Brain pericyte (primary cell): ENCODE measurements at places on chromosomes 11 and 22.

DNA sequence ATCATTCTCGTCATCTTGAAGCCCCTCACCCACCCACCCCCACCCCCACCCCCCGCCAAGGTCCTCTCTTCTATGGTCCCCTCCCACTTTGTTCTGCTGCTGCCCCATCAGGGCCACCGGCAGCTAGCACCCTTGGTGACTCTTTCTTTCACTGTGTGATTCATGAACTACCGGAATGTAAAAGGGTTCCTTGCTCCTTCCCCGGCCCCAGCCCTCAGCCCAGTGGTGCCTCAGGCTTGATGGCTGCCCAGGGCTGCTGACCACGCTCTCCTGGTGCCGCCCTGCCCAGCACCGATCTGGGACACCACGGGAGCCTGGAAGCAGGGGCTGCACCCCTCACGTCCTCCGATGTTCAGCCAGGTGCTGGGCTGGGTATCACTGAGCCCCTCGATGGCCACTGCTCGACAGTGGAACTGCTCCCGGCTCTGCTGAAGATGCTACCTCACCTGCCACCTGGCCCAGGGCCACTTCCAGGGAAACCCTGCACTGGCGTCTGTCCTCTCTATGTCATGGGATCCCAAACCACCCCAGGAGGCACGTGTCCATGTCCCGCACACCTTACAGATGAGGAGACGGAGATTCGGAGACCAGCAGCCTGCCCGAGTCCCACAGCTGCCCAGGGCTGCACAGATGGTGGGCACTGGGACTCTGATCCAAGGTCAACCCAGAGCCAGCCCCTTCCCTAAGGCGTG, 39.7 kb downstream of the IGLL5 start:
- no peak for DNase-seq

DNA sequence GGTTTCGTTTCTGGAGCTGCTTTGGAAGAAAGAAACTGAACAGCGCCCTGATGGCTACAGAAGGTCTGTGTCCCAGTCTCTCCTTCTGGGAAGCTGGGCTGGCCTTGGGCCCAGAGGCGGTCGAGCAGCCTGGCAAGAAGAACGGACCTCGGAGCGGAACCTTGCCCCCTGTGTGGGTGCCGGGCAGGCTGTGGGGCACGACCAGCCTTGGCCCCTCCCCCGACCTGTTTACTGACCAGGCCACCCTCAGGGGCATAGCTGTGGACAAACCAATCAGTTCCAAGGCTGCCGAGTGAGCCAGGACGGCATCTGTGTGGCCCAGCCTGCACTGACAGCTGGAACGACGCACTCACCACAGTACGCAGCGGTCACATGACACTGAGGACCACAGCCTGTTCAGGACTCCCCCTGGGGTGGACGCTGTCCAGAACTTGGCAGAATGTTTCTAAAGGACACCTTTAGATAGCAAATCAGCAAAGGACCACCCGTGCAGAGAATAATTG, 7.2 kb downstream of the PIM3 start:
- no peak for DNase-seq

DNA sequence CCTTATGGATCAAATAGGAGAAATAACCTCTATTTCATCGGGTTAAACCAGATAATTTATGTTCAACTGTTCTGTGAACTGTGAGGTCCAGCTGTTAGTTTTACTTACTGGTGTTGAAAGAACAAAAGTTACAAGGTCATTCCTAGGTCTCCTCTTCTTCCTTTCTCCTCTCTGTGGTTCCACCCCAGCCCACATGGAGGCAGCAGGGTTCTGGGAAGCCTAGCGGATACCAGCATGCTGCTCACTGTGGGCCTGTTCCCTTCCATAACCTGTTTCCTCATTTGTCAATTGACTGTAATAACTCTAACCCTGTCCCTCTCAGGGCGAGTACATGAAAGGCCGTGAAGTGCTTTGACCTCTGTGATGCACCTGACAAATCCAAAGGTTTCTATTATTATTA, 27.8 kb downstream of the RELT start:
- DNase-seq, result no peak

- peak; percentile 78 for DNase-seq
Measured at GRCh38 chr22:43263645-43264514, 76.9 kb upstream of the TTLL12 start.

DNA sequence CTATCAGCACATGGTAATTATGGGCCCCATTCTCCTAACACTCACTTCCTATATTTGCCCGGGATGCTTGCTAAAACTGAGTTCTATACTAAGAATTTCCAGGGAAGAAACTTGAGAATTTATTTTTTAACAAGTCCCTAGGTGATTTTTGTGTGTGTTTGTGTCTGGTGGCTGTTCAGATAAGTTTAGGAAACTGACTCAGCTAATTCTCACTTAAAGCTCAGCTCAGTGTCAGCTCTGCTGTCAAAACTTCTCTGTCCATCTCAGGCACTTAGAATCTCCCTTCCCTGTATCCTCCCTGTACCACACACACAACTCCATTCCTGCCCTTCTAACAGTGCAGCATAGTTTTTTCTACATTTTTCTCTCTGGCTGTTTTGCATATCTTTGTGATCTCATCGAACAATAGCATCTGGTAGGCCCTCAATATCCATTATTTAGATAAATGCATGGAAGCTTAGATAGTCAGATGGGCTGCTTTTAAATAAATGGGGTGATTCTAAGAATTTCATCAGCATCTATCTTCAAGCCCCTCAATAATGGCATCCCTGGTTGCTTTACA, 69.3 kb downstream of the PIWIL4 start:
- DNase-seq, result no peak

DNA sequence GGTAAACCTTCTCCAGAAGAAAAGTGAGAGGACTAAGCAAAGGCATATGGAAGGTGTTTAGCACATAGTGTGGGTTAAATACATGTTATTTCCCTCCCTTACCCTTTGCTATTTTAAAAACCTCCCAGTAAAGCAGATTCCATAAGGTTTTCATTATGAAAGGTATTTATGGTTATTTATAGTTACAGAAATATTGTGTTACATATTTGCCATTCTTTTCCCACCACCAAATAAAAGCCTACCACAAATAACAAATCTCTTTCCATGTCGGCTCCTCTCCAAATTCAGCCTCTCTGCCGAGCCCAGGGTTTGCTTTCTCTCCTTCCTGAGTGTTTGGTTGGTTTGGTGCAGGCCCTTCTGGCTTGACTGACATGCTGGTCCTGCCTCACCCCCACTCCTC, 64.4 kb downstream of the INSC start:
- DNase-seq, result no peak

DNA sequence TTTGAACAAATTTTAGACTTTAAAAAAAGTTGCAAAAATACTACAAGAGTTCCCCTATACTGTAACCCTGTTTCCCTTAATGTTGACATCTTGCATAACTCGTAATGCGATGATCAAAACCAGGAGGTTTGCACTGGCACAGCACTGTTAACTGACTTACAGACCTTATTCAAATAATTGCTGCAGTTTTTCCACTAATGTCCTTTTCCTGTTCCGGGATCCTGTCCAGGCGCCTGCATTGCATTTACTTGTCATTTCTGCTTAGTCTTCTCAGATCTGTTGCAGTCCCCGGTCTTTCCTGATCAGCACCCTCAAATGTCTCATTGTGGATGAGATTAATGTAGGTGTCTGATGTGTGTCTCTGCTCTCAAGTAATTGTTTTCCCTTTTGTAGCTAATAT, 32.0 kb downstream of the APLP2 start:
- no peak for DNase-seq

DNA sequence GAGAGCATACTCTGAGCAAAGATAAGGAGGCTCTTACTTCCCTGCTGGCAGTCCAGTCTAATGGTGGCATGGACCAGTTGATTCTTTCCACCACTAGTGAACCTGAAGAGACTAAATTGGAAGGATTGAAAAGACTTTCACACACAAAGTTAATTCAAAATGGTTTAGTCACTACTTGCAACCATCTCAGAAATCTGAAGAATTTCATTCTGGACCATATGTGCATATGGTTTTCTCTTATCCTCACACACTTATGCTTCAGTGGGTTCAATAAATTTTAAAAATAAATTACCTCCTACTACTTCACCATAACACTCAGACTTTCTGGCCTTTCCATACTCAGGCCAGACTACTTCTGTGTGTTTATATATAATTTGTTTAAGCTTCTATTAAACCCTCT, 44.7 kb downstream of the CADM1 start:
- no peak for DNase-seq

DNA sequence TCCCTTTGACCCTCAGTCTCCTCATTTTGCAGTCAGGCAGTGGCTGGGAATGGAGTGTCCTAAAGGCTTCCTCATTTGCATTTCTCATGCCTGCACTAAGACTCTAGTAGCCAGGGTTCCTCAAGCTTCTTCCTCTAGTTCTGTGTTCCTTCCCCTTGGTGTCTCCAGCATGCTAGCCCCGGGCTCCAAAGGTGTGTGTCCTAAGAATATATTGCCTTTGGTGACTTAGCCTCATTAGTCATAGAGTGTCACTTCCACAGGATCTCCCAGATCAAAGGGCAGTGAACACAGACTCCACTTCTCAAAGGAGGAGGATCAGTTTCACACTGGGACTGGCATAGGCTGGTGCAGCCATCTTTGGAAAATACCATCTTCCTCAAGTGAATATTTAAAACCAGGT, 21.4 kb upstream of the ACER3 start:
- DNase-seq, result no peak

- DNase-seq, result peak; percentile 55
Measured at GRCh38 chr22:28711820-28712777, 29.5 kb downstream of the CHEK2 start.

DNA sequence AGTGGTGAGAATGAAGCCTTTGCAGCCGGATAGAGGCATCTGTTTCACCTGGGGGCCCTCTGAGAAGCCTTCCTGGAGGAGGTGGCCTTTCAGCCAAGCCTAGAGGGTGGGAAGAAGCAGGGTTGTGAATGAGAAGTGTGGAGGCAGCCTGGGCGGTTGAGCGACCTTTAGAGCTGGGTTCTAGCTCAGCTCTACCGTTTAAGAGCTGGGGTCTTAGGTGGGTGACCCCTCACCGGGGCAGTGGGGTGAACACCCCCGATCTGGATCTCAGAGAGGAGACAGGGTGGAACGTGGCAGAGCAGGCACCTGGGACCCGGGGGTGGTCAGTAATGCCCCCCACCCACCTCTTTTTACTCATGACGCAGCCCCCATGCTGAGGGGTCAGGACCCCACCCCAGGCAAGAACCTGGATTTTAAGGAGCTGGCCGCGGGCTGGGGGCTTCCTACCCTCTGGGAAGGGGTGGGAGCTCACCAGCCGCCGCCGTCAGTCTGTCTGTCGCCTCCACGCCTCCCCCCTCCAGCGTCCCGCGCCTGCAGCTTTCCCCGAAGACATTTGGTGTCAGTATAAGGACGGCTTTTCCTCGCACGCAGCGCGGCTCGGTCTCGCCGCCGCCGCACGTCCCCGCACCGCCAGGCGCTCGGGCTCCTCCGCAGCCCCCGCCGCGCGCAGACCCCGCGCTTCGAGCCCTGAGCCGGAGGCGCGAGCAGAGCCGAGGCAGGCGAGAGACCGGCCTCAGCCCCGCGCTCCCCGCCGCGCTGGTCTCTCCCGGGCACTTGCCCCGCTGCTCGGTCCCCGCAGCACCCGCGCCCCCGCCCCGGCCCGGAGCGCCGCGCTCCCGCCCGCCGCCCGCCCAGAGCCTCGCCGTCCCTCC, 13.3 kb upstream of the CACNA1I start:
- DNase-seq, result no peak

DNA sequence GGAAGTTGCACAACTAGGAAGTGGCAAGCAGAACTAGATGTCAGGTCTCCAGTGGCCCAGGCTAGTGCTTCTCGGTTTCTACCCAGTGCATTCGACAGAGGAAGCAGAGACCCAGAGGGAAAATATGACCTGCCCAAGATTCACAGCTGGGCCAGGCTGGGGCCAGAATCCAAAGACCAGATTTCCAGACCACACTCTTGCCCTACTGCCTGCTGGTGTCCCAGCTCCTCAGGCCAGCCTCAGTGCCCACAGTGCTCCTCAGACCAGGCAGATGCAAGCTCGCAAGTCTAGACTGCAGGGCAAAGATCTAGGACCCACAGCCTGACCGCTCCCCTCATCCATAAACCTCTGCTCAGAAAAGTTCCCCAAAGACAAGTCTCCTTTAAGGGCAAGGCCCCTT, 262.6 kb downstream of the BUD13 start:
- DNase-seq, result no peak

GRCh38 chr11:76292583-76293188, 86.4 kb upstream of the WNT11 start:
- no peak for DNase-seq

- no peak for DNase-seq
Measured at GRCh38 chr11:102430158-102430836, 22.3 kb downstream of the TMEM123 start.

GRCh38 chr11:44805596-44805995, 78.8 kb downstream of the TSPAN18 start:
- no peak for DNase-seq

- DNase-seq, result no peak
Measured at GRCh38 chr11:2287091-2287490, 14.6 kb downstream of the C11orf21 start.

GRCh38 chr22:34866081-34866480, 199.9 kb upstream of the ISX start:
- no peak for DNase-seq

DNA sequence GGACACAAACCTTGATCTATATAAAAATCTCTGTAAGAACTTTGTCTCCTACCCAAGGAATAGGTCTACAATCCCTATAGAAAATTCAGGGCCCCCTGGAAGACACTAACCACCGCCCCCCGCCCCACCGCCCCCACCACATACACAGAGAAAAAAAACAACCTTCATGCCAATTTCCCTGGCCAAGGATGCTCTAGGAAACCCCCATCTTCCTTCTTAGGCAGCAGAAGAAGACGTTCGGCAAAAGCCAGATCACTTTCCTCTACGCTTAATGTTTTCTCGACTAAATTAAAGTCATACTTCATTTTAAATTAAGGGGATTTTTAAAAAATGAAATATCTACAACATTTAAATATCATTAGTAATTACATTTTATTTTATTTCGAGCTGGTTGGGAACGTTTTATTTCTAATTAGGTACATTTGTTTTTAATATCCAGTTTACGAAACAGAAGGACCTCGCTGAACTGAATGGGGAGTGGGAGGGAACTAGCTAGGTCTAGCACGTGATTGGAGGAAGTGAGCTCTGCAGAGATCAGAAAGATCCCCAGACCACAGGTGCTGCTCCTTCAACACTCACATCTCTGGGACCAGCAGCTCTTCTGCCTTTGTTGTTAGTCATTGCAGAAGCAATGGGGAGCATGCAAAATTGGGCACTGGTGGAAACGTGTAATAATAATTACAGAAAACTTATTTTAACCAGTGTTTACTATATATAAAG, 472.3 kb downstream of the MN1 start:
- no peak for DNase-seq

- DNase-seq, result no peak
Measured at GRCh38 chr11:1557904-1558774, 13.9 kb downstream of the DUSP8 start.

GRCh38 chr11:76321340-76321739, 59.6 kb downstream of the THAP12 start:
- DNase-seq, result no peak
